PC-9 (cell line): ENCODE measurements at places on chromosomes 6 and 20.
A peak's percentile ranks its signal among the peaks of the same experiment; 100 is the strongest.

- no peak for DNase-seq
Observed at GRCh38 chr6:159430323-159430722, 261.1 kb downstream of the FNDC1 start.

GRCh38 chr6:167139761-167140160 is 16.9 kb downstream of the CCR6 start:
- no peak for DNase-seq

DNA sequence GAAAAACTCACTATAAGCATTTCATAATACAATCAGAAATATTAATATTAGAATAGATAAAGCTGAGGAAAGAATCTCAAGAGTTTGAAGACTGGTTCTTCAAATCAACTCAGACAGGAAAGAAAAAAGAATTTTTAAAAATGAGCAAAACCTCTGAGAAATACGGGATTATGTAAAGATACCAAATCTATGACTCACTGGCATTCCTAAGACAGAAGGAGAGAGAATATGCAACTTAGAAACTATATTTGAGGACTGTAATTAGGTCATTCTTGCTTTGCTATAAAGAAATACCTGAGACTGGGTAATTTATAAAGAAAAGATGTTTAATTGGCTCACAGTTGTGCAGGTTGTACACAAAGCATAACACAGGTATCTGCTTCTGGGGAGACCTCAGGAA is 665.1 kb downstream of the RNF144B start:
- DNase-seq: no peak

DNA sequence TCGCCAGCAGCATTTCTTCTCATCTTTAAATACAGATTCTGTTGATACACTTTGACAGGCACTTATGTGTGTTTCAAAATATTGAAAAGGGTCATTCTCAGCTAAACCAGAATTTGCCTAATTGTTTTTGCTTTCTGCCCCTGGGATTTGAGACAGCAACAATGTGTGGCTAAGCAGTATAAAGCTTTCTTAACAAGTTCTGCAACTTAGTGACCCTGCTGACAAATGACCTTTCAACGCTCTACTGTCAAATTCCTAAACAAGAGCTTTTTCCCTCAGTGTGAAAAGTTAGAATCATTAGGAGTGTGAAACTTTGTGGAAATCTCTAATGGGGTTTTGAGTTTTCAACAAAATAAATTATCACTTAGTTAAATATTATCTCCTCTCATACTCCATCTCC is 414.6 kb downstream of the RFPL4B start:
- DNase-seq: no peak

DNA sequence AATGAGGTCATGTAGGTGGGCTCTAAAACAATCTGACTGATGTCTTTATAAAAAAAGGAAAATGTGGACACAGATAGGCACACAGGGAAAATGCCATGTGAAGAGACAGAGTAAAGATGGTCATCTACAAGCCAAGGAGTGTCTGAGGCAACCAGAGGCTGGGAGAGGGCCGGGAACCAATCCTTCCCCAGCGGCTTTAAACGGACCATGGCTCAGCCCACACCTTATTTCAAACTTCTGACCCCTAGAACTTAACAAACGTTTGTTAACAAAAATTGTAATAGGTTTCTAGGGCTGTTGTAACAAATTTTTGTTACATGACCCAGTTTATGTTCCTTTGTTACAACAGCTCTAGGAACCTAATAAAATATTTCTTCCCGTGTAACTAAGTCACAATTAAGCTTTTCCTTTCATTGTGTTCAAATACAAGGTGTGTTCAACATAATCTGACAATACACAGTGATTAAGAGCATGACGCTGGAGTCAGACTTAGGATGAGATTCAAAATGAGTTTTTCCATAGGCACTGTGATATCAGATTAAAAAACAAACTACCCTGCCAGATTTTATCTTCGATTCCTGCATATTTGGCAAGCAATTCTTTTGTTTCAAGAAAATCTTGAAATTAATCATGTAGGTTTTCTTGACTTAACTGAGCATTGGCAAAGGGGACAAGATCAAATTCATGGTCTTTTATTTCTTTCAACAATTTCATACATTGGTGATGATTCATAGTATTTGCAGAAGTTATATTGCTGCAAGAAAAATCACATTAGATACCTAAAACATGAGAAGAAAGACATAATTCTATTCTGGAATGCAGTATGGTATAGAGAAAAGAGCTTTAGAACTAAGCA is 169.5 kb upstream of the RIPOR2 start:
- DNase-seq: no peak

DNA sequence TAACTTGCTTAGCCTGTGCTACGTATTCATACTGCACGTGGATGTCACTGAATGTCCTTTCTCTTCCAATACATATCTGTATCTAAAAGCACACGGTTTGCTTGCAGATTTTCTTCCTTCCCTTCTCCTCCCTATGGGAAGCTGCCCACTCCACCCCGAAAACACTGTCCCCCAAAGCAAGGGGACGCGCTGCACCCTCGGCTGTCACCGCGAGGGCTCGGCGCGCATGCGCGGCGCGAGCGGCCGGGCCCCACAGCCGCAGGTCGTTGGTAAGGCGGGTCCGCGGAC is 659 bp downstream of the TMX4 start:
- DNase-seq: no peak

GRCh38 chr6:3033652-3034051 is 34.0 kb downstream of the NQO2 start:
- DNase-seq: no peak

DNA sequence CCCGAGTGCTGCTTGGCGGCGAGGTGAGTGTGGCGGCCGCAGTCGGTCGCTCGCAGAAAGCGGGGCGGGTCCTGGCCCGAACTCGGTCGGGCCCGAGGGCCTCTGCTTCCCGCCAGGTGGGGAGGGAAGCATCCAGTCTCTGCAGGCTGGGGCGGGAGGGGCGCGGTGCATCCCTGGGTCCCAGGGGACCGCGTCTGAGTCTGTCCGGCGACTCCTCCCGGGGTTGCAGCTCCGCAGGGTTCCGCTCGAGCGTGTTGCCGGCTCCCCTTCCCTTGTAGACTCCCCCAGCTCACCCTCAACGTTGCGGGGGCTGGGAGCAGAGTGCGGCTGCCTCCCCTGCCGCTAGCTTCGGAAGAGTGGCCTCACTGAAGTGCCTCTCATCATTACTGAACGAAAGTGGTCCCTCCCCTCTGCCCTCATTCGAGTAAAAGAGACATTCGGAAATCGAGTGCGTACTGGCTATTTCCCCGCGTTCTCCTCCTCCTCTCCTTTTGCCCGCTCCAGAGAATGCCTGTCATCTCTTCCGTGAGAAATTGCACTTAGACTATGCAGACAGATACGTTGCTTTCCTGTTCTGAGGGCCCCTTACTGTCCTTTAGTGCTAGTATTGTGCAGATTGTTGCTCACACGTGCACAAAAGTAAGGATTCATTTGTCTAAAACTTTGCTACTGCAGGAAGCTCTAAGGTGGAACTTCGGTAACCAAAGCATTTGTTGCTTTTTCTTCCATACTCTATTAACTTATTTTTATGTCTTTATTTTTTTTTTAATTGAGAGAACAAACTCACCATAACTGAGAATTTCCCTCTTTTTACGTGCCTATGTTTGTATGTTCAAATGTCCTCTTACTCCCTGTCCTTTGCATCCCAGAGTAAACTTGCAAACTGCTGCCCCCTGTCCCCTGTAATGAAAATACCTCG is 751 bp downstream of the MAP3K4 start:
- no peak for DNase-seq

GRCh38 chr6:43990275-43990626 is 137.0 kb downstream of the MRPL14 start:
- DNase-seq: no peak

GRCh38 chr20:32296412-32296811 is 19.0 kb downstream of the KIF3B start:
- DNase-seq: no peak

DNA sequence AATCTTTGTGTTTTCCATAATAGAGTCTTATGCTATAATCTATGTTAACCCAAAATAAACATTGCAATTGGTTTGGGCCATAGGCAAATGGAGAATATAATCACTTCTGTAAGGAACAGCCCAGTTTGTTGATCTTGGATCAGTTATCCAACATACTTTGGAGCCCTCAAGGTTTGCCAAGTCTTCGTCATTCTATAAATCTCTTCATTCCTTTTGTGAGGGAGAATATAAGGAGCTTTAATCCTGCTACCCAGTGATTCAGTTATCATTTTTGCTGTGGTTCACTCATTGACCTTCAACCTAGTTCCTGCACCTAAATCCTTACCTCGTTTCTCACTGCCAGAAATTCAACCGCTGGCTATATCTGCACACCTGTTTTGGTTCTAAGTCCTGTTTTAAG is 500.3 kb upstream of the PTCHD4 start:
- no peak for DNase-seq

DNA sequence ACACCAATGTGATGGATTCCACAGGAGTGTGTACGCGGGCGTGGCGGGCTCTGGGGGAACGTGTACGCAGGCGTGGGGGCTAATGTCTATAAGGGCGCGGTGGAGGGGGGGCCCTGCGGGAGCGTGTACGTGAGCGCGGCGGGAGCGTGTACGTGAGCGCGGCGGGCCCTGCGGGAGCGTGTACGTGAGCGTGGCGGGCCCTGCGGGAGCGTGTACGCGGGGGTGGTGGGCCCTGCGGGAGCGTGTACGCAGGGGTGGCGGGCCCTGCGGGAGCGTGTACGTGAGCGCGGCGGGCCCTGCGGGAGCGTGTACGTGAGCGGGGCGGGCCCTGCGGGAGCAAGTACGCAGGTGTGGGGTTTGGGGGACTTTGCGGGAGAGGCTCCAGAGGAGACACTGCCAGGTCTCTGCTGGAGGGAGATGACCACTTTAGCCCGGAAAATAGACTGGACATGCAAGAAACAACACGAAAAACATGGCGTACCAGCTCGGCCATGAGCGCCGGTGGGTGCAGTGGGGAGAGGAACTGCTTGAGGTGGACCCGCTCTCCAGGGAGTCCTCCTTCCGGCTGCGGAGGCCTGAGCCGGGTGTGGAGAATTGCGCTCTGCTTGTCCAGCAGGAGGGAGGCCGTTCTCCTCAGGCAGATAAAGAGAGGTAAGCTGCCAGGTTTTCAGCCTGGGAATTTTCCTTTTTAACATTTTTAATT is 27.8 kb upstream of the SMOC2 start:
- DNase-seq: no peak

DNA sequence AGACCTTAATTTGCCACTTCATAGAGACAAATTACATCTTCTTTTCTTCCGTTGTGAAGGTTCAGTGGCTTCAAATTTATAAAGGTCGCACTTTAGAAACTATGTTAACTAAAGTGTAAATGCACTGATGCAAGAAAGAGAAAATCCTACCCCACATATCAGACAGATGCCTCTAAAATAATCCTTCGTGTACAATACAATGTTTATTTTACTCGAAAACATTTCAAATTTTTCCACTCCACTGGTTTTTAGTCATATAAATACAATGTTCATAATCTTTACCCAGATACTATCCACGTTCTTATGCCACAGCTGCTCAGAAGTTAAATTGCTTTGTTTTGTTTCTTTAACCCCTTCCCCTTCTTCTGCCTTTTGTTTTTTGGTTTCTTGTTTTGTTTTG is 140.3 kb upstream of the LAMP5 start:
- DNase-seq: no peak

DNA sequence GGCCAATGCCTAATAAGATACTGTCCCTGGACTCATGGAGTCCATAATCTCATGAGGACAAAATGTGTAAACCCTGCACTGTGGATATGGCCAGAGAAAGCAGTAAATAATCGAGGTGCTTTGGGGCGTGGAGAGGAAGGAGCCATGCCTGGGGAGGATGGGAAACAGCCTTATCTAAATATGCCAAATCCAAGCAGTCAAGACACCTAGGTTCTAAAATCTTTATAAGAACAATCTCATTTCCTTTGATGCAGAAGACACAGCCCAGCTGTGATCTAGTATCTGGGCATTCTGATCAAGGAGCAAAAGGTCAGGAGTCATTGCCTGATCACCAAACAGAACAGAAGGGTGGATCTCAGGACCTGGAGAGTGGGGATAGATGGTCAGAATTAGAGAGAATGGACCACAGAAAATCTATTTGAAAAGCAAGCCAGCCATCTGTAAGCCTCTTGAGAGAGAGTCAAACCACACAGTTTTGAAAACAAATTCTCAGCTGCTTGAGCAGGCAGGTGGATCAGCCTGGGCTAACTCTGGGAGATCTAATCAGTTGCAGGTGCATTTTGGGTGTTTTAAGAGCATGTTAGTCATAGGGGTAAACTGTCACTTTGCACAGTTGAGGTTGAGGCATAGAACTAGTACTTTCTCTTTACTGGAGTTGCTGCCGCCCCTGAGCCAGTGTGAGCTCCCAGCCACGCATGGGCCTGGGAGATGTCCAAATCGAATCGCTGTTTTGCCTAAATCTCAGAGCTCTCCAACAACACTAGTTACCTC is 130.8 kb upstream of the TNFAIP3 start:
- DNase-seq: no peak

- DNase-seq: peak; percentile 84
Observed at GRCh38 chr6:6699741-6700367, 111.3 kb downstream of the LY86 start.

DNA sequence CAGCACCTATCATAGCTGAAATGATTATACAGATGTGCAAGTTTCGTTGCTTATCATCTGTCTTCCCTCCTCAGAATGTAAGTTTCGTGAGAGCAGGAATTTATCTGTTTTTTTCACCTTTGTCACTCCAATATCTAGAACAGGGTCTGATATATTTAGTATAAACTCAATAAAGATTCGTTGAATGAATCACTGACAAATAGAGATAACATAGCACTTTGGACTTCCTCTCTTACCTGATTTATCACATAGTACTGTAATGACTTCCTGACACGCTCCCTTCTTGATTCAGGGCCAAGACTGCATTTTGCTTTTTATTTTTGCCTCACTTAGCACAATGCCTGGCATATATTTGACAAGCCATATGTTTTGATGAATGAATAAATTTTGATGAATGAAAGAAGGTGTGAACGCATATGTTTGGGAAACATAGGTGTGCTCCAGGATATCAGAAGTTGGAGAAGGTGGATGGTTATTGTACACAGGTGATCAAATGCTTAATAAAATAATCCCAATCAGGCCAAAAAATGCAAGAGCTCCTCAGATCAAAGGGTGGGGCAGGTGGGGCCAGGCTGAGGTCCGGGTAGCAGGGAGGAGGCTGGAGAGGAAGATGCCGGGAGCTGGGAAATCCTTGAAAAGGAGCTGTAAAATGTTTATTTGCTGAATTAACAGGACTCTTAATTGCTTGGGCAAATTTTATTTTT is 33.0 kb downstream of the PIM1 start:
- DNase-seq: no peak

DNA sequence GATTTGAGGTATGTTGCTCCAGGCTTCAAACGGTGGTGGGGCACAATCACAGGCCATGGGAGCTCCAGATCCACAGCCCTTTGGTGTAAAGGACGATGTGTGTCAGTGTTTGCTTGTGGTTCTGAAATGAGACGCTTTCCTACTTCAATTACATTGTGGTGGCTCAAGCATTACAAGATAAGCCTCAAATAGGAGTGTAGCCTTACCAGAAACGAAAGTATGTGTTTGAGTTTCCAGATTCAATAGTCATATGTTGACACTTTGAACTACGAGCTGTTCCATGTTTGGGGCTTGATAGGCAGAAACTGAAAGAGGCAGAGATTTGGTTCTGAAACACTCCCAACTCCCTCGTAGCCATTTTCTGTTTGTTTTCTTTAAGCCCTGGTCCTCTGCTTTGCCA is 187.1 kb downstream of the MYLK4 start:
- DNase-seq: no peak

- DNase-seq: no peak
Observed at GRCh38 chr6:151914484-151914883, 107.0 kb downstream of the ESR1 start.

GRCh38 chr20:50360218-50360672 is 149.9 kb upstream of the PTPN1 start:
- DNase-seq: peak; percentile 86
